ENCODE measurements at places on chromosomes 1 and 21.

- no peak for DNase-seq
Observed at GRCh38 chr1:46492269-46492853, 2.7 kb downstream of the DMBX1 start.

- peak; percentile 61 for DNase-seq
Observed at GRCh38 chr21:33229784-33230544, at the start of gene IFNAR2. IFNAR2 (plus strand) TSS chr21:33229938; CDS start chr21:33241923, 11,985 bp downstream.

GRCh38 chr1:33609739-33610138 is 137.3 kb downstream of the ZSCAN20 start:
- no peak for DNase-seq

DNA sequence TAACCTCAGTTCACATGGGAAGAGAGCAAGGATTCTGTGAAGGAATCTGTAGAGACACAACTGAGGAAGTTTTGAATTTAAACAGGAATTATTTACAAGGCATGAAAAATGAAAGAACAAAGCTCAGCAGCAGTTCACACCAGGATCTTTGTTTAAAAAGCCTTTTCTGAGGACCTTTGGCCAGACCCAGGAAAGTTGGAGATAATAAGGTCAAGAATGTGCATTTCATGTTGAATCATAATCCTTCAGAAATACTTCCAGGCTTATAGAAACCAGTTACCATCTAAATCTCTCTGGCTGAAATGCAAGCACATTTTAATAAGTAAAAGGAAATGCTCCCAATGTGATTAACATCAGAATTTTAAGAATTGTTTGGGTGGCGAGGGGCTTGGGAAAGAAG is 2.7 kb downstream of the CLIC6 start:
- DNase-seq, result no peak

DNA sequence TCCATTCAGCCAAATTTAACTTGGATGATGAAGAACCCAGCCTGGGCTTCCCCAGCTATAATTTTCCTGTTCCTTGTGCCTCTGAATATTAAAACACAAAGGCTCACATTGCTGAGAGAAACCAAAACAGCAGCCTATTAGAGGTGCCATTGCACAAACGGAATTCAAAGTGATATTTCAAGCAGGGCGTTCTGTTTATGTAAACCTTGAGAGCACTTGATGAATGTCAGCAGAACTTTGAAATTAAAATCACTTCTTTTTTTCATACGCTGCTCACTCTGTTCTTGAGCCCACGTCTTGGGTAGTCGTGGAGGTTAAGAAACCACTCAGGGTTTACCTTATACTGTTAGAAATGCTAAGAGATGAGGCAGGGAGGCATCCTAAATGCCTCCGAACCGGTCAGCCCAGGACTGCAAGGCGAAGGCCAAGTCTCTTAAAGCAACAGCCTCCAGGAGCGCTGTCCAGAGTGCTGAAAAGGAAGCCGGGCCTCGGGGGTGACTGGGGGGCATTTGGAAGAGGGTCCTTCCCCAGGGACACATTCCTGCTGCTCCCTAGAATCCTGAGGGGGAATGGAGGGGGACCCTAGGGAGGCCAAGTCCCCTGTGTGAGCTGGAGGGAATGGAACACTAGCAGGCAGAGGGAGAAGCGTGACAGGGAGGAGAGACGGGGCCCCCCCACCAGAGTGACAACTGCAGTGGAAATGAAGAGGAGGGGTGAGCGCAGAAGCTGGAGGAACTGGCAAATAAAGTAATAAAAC is 154.8 kb upstream of the VAMP3 start:
- DNase-seq, result peak; percentile 49

DNA sequence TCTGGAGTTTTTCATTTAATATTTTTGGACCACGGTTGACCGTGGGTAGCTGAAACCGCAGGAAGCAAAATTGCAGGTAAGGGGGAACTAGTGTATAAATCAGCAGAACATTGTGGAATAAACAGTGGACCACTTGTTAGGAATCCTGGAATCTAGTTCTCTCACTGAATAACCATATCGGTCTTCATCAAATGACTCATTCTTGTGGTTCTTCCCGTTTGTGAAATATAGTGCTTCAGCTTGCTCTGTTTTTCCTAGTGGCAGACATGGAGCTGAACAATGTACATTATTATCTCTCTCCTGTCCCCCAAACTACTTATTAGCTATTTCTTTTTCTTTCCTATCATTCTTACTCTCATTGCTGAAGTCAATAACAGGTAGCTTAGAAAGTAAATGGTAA is 61.9 kb downstream of the HSPA13 start:
- no peak for DNase-seq

GRCh38 chr21:42971897-42972275 is 2.5 kb upstream of the PKNOX1 start:
- no peak for DNase-seq

DNA sequence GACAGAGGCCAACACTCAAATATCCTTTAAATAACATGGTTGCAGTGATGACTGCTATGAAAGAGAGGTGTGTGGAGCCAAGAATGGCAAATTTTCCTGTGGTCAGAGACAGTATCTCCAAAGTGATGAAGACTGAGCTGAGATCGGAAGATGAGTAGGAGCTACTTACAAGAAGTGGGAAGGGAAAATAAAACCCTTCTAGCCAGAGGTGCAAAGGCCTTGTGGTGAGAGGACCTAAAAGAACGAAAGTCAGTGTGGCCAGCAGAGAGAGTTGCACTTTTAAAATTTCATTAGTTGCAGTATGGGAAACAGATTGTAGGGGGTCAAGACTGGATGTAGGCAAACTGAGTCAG is 17.8 kb downstream of the SLAMF7 start:
- no peak for DNase-seq

GRCh38 chr1:173134800-173135199 is 72.3 kb downstream of the TNFSF4 start:
- DNase-seq, result no peak

GRCh38 chr1:64574301-64574700 is 104.4 kb downstream of the CACHD1 start:
- no peak for DNase-seq

DNA sequence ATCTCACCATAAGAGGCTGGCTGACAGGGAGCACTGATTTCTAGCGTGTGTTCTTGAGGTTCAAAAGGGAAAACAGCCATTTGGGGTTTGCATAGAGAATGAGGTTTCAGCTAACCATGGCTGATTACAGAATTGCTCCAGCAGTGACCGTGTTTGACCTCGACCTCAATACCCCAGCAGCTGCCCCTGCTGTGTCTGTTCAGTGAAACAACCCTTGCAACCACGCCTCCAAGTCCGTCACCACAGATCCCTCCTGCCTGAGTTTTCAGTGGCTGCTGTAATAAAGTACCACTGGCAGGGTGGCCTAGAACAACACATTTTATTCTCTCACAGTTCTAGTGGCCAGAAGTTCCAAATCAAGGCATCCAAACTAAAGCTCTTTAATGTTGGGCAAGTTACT is 147.7 kb downstream of the HUNK start:
- no peak for DNase-seq

GRCh38 chr1:22488319-22488718 is 36.7 kb downstream of the ZBTB40 start:
- peak; percentile 28 for DNase-seq

DNA sequence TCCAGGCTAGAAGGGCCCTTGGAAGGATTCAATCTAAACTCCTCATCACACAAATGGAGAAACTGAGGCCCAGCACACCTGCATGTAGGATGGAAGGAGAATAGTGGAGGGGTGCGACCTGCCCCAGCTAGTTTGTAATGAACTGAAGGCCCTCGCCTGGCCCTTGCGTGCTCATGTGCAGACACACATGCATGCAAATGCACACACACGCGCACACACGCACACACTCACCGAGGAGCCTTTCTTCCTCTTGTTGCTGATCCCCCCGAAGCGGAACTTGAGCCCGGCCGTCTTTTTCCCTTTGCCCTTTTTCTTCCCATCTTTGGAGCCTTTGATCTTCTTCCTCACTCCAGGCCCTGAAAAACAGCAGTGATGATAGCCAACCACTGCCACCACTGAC is 27.9 kb downstream of the CHD5 start:
- DNase-seq, result no peak

- DNase-seq, result no peak
Observed at GRCh38 chr1:65190229-65190628, 42.2 kb downstream of the AK4 start.

GRCh38 chr1:9654834-9655723 is 3.5 kb downstream of the PIK3CD start:
- DNase-seq, result no peak

DNA sequence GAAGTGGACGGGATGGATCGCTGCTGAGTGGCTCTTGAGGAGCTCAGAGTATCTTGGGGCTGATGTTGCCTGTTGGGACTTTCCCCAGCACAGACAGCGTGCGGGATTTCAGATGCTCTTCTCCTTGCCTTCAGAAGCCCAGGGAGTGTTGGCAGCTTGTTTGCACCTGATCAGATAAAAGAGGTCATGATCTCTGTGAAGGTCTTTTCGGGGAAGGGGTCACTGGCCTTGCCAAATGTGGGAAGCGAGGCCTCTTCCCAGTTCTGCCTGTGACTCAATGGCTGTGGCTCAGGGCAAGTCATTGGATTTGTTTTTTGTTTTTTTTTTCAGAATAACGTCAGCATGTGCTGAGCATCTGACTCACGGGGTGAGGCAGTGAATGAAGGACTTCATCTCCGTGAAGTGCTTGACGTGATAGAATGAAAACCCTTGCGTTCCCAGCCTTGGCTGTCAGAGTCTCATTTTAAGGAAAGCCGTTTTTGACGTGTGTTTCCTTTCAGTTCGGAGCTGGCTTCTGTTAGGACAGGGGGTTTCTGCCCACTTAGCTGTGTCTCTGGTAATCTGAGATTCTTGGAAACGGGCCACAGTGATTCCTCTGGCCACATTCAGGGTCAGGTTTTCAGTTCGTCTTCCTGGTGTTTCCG is 46.7 kb downstream of the GALNT2 start:
- peak; percentile 89 for DNase-seq

- DNase-seq, result no peak
Observed at GRCh38 chr1:169574336-169574735, 11.9 kb downstream of the F5 start.

DNA sequence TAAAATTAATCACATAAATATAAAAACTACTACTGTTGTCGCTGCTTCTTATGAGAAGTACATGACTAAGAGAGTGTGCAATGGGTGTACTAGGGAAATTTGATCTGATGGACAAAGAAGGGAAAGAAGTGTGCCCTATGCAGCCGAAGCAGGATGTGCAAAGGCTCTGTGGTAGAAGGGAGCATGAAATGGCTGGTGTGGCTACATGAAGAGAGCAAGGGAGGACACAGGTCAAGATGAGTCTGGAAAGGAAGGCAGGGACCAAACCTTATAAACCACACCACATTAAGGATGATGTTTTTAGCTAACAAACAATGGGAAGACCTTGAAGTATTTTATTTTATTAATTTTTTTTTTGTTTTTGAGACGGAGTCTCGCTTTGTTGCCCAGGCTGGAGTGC is 20.0 kb downstream of the MAB21L3 start:
- no peak for DNase-seq

DNA sequence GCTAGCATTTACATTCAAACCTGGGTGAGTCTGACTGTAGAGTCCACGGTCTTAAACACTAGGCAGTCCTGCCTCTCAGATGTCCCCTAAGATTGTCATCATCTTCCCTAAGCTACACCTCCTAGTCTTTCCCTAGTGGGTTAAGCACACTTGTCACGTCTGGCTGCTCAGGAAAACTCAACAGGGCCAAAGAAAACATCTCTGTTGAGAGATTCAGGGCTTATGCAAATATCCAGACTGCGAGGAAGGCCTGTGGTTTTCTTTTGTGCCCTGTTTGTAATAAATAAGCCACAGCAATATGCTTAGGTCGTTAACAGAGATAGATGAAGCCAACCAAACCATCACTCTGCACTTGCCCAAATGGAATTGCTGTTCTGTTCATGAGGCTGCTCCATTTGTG is 472.6 kb upstream of the DEPDC1 start:
- DNase-seq, result no peak

DNA sequence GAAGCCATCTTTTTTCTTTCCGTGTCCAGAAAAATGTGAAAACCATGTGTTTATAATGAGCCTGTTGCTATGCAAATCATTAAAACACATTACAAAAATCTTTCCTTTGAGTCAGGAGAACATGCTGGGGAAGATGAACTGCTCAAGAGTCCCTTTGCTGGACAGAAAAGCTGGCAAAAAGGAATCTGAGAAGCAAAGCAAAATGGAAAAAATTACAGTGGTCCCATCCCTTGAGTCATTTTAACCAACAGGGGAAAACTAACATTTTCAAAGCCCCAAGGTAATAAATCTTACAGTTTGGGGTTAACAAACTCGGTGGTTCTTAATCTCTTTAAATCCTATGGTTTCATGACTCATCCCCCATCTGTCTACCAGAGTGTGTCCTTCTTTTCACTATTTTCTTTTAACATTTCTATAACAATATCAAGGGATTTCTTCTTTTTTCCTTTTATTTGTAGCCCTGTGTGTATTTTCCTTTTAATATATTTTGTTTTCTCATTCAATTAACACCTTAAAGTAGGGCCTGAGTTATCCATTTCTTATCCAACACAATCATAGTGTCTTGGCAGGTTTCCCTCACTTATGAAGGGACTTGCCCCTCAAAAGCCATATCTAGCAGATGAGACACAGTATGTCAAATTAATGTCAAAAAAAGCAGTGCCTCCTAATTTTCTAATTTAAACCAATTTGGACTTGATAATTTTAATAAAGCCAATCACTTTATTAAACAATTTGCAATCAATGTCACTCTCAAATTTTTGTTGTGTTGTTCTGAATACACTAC is 105.4 kb downstream of the PTPN14 start:
- DNase-seq, result peak; percentile 100

DNA sequence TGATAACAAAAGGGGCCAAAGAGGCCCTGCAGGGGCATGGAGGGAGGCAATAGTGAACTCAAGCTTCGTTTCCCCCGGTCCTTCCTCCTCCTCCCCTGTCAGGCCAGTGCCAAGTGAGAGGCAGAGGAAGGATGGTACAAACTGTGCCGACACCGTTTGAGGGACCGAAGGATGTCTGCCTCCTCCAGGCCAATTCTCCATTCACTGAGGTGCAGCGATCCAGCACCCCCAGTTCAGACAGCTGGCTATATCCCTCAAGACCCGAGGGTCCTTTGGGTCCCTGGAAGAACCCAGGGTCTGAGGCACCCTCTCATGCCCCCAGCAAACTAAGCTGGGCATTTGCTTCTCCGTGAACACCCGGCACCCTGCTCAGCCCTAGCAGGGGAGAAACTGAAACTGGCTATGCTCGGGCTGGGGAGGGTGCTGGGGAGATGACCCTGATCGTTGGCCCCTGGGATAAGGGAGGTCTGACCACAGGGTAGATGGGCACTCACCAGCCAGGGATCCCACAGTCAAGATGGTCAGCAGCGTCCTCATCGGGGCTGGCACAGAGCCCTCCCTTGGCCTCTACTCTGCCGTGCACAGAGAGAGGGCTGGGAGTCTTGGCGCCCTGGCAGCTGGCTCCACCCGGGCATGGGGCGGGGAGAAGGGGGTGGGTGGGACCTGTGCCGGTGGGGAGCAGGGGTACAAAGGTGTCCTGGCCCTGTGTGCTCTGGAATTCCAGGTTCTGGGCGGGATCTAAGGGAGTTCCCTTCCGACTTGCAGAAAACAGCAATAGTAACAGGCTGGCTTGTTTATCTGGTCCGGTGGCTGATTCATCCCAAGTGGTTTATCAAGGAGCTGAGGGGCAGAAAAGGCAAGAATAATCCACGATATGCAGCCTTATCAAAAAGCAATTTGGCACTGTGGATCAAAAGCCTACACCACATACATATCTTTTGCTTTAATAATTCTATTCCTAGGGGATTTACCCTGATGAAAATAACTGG is at the start of gene IL22RA1:
IL22RA1 (minus strand) TSS at position 595 of the 989 bp plus-strand sequence; CDS start at position 537, 58 bp downstream.
- no peak for DNase-seq

GRCh38 chr1:109361069-109361468 is 36.6 kb downstream of the SORT1 start:
- no peak for DNase-seq

Data from fibroblast of skin of abdomen (primary cell).